ENCODE measurements at places on chromosomes 2 and 18.
A peak's percentile ranks its signal among the peaks of the same experiment; 100 is the strongest.

DNA sequence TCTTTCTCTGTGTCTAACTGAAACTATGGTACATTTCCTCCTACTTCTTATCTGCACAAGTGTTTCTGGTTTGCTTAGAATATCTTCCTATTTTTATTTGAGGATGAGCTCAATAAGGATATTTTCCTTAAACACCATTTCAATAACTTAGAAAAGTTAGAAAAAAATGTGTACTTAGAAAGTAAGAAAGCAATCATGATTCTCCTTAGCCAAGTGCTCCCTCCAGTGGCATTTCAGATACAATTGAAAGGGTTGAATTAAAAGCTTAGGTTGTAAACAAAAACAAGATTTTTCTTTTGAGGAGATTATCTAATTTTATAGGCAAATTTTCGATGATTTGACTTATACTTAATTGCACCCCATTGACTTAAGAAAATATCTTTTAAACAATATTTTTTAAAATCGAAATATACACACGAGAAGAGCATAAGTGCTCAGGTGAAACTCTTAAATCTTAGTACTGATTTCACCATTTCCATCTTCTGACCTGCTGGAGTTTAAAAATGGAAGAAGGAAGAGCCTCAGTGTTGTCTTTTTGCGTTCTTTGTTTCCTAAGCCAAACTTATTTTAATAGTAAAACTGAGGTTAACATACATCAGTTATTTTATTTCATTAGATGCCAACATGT, 26.9 kb downstream of the C18orf63 start:
- DNase-seq = peak; percentile 29

DNA sequence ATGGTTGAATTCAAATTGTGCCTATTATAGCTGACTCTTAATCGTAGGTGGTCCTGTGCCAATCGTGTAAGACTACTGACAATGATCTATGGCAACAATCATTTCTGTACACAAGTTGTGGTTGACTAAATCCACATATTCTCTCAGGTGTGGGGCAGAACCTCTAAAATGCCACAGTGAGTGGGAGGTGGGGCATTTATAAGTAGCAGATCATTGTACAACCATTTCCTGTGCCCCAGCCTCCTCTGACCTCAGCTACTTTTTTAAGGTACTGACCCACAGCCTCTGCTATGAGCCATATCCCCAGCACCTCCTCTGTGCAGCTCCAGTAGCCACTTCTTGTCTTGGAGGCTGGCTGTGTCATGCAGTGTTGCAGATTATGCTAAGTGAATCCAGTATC, 48.6 kb upstream of the RAPH1 start:
- no peak for DNase-seq

GRCh38 chr2:70822843-70823242, 2.4 kb upstream of the CLEC4F start:
- no peak for DNase-seq

- no peak for DNase-seq
These were observed 58.5 kb downstream of the PTRHD1 start for GRCh38 chr2:24734741-24735140.

- no peak for DNase-seq
These were observed 50.5 kb downstream of the KCNE4 start for GRCh38 chr2:223102450-223102849.

GRCh38 chr2:232418056-232418455, 11.4 kb downstream of the ALPG start:
- no peak for DNase-seq

GRCh38 chr2:188511346-188511745, 219.7 kb downstream of the GULP1 start:
- no peak for DNase-seq

- DNase-seq = no peak
These were observed 8.3 kb downstream of the IL1B start for GRCh38 chr2:112828251-112828691.
